Liver (tissue), 10 donors: ENCODE measurements at places on chromosomes 7 and 10. TPM values are rescaled to one million over a fixed set of nuclear protein-coding genes. Genes with fewer than 3 reads are reported as not detected.

Gene MALRD1
- not detected for polyA plus RNA-seq

Gene ELAPOR2
- 0.47 TPM for polyA plus RNA-seq

Gene ZCCHC24
- 13.2 TPM for polyA plus RNA-seq

Gene HOXA10
- 0.17 TPM for polyA plus RNA-seq

Gene SPDYE6
- not detected for polyA plus RNA-seq

Gene HHEX
- 42.2 TPM for polyA plus RNA-seq

Gene DOCK1
- polyA plus RNA-seq: 8.2 TPM

Gene HOXA7
- not detected for polyA plus RNA-seq

Gene INSYN2A
- not detected for polyA plus RNA-seq

Gene PRXL2A
- polyA plus RNA-seq: 56.9 TPM

Gene ZNF282
- 2.0 TPM for polyA plus RNA-seq

Gene LZTS2
- 9.2 TPM for polyA plus RNA-seq

Gene PTER
- polyA plus RNA-seq: 4.4 TPM

Gene EEPD1
- polyA plus RNA-seq: 6.8 TPM

Gene ADAP1
- polyA plus RNA-seq: 2.2 TPM
